ENCODE measurements at places on chromosomes 3 and 15.

DNA sequence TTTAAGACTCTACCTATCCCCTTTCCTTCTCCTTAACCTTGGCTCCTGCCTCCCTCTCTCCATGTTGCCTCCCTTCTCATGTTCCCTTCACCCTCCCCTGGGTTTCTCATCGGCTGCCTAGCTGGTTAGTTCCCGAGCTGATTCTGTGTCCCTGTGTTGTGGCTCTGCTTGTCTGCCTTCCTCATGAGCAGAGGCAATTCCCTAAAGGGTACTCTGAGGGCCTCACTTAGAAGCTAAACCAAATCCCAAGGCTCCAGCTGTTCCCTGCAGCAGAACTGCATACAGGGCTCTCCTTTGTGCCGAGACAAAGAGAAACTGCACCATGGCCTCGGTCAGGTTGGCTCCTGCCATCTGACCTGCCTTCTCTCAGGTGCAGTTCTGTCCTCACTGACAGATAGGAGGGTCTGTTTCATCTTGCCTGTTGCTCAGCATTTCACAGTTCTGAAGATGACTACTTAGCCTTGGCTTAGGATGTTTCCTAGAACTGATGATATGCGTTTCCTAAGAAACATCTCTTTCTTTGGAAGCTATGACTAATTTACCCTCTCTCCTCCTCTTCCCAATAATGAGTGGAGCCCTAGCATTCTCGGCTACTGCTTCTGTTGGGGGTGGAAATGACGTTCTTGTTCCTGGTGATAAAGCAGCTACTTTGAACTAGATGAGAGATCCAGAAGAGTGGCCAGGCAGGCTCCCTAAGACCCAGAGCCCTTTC, 27.1 kb downstream of the DUOX1 start:
- DNase-seq = no peak

GRCh38 chr3:135100366-135100765, 305.3 kb downstream of the EPHB1 start:
- DNase-seq = no peak

DNA sequence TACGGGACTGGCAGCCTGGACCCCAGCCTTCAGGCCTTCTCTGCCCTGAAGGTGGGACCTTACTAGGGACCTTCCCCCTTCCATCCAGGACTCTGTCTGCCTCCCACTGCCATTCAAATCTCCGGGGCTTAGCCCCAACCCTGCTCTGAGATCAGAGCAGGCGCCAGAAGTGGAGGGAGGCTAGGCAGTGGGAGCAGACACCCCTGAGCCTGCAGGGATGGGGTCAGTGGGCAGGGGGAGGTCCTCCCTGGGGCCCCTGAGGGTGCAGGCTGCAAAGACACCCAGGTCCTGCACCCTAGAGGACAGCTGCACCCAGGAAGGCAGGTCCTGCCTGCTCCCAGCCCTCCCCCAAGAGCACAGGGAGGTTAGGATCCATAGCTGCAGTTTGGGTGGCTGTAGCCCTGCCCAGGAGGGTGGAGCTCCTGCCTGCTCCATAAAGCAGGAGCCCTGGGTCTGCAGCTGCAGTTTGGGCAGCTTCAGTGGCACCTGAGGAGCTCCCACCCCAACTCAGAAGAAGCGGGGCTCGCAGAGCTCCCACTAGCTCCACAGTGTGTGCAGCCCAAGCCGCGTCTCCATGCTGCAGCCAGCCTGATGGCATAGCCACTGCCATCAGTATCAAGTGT, 8.1 kb upstream of the POC1A start:
- no peak for DNase-seq

GRCh38 chr3:330494-331115, 134.0 kb downstream of the CHL1 start:
- no peak for DNase-seq

DNA sequence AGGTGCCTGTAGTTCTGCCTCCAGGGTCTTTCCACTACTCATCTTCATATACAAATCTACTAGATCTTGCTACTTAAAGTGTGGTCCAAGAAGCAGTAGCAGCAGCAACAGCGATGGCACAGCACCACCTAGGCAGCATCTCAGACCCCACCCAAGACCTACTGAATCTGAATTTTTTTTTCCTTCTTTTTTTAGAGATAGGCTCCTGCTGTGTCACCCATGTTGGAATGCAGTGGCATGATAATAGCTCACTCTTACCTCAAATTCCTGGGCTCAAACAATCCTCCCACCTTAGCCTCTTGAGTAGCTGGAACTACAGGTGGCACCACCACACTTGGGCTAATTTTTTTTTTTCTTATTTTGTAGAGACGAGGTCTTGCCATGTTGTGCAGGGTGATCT, 346.7 kb upstream of the TGFBR2 start:
- DNase-seq = no peak

All from stimulated activated CD4-positive, alpha-beta T cell treated with anti-CD3 and anti-CD28 coated beads, Interleukin-1b, Interleukin-23, amount 100 ng/mL, for 48 hours (primary cell).